Activated T-helper 1 cell treated with Interleukin-2 at 50 U/mL for 16 hours (primary cell): ENCODE measurements at places on chromosomes 2 and 18.

DNA sequence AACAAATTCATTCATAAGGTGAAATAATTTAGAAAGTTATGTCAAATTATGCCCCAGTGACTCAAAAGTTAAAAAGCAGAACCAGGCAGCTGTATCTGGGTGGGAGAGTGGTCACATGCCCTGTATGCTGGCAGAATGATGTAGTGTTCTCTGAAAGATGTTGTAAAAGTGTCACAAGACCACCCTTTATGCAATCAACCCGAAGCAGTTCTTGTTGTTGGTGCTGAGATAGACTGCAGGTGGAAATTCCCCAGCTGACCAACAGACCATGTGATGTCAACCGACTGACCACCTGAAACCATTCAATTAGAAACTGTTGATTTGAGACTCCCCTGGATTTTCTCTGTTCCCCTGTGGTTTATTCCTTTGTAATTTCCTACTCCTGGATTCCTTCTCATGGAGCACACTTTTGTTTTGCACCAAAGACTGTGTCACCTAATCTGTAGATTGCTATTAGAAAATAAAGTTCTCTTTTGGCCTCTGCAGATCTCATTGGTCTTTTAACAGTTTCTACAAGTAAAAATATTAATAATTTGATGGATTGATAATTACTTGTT, 1341.3 kb upstream of the LRRTM1 start:
- DNase-seq, result no peak

DNA sequence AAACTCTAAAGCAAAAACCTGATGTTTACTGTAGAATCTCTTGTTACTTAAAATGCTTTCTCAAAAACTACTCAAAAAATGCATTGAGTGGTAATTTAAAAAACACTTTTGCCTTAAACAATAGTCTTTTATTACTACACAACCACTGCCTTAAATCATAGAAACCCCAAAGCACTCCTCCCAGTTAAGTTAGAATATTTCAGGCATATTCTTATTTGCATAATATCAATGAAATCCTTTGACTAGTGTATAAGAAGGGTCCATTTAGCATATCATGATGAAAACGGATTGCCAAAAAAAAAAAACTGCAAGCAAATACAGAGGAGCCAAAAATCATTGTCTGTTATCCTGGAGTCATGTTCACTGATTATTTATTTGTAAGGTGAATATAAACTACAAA, 119.2 kb downstream of the PTPRM start:
- DNase-seq, result no peak

- no peak for DNase-seq
These were observed 53.3 kb upstream of the GULP1 start for GRCh38 chr2:188238386-188238785.

DNA sequence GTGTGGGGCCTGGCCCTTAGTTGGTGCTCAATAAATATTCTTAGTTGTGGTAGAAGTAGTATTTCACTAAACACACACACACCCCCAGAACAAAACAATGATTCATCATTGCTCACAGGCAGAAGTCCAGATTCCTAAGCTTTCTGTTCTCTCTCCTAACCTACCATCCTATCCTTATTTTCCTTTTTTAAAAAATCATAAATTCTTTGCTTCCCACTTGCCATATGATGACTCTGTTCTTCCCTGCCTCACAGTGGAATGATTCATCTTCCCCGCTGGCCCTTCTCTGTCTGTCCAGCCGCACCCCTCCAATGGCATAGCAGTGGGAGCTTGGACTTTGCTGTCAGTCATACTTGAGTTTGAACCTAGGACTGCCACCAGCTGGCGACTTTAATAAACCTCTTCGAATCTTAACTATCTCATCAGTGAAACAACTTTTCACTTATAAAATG, 5.2 kb downstream of the EML6 start:
- no peak for DNase-seq

GRCh38 chr2:127576433-127577207, 41.1 kb downstream of the MYO7B start:
- no peak for DNase-seq

GRCh38 chr2:68978098-68978497, 3.7 kb downstream of the GKN1 start:
- DNase-seq, result no peak

GRCh38 chr2:119158563-119159347, at the start of gene C1QL2:
TSS of gene C1QL2 (minus strand) at chr2:119158751. CDS start at chr2:119158269, 482 bp downstream.
- DNase-seq, result no peak

DNA sequence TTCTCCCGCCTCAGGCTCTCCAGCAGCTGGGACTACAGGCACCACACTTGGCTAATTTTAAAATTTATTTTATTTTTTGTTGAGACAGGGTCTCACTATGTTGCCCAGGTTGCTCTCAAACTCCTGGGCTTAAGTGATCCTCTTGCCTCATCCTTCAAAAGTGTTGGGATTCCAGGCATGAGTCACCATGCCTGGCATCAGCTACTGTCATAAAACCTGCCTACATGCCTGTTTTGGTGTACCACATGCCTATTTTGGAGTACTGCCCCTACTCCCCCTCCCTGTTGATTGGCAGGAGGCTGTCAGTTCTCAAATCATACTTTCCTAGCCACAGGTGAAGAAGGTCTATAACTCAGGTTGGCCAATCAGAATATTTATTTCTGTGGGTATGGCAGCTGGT, 64.0 kb downstream of the CHST9 start:
- no peak for DNase-seq

DNA sequence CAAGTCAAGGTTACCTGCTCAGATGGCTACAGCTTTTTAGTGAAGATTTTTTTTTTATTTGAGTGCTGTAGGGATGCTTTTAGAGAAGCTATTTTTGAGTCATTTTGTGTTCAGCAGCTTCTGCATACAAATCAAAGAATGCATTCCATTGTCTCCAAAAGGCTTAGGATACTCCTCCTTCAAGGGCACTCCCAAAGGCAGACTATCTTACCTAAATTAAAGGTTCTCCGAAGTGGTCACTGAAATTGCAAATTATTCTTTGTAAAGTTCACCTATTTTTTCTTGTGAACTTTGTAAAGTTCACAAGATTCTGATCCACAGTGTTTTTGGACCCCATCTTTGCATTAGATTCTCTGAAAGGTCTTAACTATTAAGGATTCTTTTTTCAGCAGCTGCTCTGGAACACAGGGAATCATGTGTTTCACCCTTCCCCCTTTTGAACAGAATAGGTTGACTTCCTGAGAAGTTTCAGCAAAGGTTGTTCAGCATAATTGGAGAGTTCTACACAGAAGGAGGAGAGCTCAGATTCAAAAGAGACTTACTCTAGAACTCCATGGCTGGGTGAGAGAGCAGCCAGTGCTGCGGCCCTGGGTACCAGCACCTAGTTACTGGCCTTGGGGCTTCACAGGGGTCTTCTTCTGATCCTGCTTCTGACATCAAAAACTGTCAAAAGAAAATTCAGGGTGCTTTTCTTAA, 14.5 kb downstream of the CLIP4 start:
- no peak for DNase-seq
